ENCODE measurements at places on chromosomes 16 and 17.
A peak's percentile ranks its signal among the peaks of the same experiment; 100 is the strongest.

- DNase-seq, result no peak
Measured at GRCh38 chr16:50902457-50902856, 160.6 kb downstream of the CYLD start.

DNA sequence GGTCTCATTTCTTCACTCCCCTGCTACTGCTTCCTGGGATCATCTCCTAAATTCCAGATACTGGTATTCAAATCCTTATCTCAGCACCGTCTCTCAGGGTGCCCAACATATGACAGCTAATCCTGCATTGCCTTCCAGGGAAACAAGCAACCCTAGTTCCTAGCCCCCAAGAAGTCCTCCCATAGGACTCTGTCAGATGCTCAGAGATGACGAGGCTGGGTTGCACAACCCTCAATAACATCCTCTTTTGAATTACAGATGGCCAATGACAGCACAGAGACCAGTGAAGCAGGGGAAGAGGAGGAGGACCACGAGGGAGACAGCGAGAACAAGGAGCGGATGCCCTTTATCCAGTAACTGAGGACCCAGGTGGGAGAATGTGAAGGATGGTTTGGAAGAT, 45.0 kb upstream of the CLEC3A start:
- DNase-seq, result no peak

GRCh38 chr17:43907425-43907981, at the start of gene MPP2:
MPP2 (minus strand) TSS chr17:43907536; CDS start chr17:43904460, 3,076 bp downstream.
- peak; percentile 72 for DNase-seq

GRCh38 chr17:72764632-72765041, 327.9 kb downstream of the SLC39A11 start:
- no peak for DNase-seq

DNA sequence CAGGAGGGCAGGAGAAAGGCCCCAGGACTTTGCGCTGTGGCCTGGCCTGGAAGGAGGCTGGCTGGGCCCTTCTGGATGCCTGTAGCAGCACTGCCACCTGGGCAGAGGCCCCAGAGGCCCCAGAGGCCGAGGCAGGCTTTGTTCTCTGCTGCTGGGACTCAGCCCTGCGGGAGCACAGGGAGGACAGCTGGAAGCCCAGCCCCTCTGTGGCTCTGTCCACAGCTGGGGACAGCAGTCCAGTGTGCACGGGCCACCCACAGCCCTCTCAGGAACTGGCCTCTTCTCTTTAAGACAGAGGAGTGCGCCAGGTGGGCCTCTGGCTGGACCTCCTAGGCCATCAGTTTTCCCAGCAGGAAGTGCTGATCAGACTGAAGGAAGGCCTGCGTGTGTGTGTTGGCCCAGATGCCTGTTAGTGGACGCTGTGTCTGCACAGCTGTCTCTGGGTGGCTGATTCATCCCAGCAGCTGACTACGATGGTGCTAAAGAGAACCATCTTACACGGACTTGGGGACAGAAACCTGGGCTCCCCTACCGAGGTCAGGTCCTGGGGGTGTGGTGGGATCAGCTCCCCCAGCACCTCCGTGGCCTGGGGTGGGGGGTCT, 26.9 kb upstream of the ZNF750 start:
- no peak for DNase-seq

- peak; percentile 25 for DNase-seq
Measured at GRCh38 chr17:5644065-5644464, 59.8 kb upstream of the NLRP1 start.

DNA sequence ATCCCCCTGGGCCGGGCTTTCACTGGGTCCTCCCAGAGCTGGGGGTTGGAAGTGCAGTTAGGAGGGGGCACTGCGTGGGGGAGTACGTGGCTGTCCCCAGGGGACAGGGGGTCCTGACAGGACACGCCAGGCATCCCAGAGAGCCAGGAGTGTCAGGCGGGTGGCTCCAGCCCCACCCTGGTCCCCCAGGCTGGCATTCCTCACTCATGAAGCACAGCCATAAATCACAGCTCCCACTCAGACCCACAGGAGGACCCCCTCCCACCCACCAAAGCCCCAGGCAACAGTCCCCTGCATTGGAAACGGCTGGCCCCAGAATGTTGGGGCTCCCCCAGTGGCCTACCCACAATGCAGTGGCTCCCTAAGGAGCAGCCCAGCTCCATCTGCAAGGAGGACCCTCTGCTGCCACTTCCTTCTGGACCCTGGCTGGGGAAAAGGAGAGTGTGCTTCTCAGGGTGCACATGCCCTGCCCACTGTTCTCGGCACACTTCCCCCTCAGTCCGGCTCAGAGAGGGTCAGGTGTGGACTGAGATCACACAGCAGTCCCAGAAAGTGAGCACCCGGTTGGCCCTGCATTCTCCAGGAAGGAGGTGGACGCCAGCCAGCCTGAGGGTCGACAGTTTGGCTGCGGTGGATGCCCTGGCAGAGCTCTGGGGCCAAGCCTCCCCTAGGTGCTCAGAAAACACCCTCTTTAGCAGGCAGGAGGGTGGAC, 7.3 kb upstream of the FOXN1 start:
- DNase-seq, result no peak

DNA sequence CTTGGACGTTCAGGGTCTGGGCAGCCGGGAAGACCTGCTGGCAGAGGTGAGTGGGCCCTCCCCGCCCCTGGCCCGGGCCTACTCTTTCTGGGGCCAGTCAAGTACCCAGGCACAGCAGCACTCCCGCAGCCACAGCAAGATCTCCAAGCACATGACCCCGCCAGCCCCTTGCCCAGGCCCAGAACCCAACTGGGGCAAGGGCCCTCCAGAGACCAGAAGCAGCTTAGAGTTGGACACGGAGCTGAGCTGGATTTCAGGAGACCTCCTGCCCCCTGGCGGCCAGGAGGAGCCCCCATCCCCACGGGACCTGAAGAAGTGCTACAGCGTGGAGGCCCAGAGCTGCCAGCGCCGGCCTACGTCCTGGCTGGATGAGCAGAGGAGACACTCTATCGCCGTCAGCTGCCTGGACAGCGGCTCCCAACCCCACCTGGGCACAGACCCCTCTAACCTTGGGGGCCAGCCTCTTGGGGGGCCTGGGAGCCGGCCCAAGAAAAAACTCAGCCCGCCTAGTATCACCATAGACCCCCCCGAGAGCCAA, 8.6 kb upstream of the ABCC3 start:
- peak; percentile 28 for DNase-seq

DNA sequence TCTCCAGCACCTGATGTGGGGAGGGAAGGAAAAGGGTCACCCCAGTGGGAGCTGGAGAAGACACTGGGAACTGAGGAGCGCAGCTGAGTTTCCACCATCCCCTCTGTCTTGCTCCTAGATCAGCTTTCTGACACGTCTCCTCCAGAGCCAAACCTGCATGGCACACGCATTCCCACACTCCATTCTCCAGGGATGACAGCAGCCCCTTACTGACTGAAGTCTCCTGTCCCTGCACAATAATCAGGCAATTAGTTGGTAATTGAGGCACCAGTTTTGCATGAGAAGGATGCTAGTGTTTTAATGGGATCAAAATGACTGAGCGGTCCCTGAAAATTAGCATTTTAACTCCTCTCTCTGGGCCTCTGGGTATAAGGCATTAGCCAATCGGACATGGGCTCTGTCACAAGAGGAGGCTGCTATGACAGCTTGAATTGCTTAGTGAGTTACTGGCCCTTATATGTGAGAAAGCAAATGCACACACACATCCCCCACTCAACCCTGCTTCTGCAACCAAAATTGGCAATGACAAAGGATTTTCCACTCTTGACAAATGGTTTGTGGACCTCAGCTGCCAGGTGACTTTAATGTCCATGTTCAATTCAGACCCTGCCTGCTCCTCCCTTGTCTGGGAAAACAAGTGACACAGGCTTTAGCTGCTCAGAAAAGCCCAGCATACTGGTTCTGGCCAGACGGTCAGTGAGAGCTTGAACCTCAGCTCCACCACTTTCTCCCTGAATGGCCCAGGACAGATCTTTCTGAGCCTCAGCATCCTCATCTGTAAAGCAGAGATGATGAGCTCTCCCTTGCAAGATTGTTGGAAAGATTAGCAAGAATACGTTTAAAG, 57.2 kb upstream of the SREBF1 start:
- DNase-seq, result no peak

DNA sequence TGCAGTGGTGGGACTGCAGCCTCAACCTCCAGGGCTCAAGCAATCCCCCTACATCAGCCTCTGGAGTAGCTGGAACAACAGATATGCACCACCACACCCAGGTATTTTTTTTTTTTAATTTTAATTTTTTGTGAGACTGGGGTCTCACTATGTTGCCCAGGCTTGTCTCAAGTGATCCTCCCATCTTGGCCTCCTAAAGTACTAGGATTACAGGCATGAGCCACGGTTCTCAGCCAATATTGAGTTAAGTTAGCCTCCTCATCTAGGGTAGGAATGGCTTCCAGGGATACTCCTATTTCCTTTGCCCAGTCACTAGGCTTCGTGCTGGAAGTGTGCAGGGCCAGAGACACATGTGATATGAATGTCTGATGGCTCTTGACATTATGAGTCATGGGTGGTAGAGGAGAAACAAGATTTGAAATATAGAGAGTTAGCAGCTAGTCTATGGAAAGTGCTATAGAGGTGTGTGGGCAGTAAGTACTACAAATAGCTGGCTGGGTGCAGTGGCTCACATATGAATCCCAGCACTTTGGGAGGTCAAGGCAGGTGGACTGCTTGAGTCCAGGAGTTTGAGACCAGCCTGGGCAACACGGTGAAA, 8.0 kb upstream of the HES7 start:
- no peak for DNase-seq

- DNase-seq, result no peak
Measured at GRCh38 chr17:40363111-40363827, 1.3 kb downstream of the GJD3 start.

GRCh38 chr16:10761373-10761772, 17.7 kb downstream of the NUBP1 start:
- no peak for DNase-seq

DNA sequence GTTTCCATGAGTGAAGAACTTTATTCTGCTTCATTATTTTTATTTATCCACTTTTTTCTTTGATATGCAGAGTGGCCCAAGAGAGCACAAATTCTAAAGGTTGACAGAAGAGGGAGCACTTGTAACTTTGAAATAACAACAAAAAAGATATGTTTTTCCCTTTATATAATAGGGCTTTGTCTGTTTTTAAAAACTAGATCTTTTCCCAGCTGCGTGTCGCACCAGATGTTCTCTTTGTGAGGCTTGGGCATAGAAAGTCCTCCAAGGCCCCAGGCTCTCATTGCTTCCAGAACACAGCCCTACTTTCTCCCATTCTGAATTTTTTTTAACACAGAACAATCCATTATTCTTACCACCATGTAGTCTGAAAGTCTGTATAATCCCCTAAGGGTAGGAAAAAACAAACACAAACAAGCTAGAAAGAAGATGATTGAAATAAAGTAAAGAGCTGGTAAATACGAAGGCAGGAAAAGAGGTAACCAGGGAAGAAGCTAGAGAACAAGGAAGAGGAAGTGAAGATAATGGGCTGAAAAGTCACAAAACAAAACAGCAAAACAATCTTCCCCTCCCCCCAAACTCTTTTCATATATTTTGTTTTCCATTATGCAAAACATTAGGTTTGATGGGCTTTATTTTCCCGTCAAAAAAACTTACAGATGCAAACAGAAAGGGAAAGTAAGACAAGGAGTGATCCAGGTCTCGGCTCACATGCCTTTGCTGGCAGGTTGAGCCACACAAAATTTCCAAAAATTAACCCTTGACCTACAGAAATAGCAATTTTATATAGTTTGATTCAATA, 160.4 kb downstream of the ABCA8 start:
- peak; percentile 49 for DNase-seq

DNA sequence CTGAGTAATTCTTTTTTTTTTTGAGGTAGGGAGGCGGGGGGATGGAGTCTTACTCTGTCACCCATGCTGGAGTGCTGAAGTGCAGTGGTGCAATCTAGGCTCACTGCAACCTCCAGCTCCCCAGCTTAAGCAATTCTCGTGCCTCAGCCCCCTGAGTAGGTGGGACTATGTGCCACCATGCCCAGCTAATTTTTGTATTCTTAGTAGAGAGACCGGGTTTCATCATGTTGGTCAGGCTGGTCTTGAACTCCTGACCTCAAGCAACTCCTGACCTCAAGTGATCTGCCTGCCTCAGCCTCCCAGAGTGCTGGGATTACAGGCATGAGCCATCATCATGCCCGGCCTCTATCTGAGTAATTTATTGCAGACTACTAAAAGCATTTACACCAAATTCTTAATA, 19.4 kb downstream of the KPNB1 start:
- DNase-seq, result no peak

DNA sequence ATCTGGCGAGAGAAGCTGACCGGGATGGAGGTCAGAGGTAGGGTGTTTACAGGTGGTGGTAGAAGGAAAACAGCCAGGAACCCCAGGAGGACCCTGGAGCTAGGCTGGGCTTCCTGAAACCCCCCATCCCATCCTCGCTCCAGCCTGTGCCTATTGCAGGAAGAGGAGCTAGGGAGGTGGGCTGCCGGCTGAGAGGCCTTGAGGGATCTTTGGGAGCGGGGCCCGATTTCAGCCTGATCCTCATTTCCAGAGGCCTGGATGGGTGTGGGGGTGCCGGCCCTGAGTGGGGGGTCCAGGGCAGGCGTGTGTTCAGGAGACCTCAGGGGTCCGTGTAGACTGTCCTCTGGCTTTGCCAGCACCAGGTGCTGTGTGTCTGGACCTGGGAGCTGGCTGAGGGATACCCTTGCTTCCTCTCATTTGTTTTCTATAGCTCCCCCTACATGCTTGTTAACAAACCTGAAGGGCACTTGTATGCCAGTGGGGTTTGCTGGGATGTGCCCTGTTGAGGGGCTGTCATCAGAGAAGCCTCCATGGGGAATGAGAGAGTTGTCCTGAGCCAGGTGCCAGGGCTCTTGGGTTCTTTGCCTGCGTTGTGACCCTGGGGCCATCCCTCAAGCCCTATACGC, 18.9 kb upstream of the RAP1GAP2 start:
- no peak for DNase-seq

DNA sequence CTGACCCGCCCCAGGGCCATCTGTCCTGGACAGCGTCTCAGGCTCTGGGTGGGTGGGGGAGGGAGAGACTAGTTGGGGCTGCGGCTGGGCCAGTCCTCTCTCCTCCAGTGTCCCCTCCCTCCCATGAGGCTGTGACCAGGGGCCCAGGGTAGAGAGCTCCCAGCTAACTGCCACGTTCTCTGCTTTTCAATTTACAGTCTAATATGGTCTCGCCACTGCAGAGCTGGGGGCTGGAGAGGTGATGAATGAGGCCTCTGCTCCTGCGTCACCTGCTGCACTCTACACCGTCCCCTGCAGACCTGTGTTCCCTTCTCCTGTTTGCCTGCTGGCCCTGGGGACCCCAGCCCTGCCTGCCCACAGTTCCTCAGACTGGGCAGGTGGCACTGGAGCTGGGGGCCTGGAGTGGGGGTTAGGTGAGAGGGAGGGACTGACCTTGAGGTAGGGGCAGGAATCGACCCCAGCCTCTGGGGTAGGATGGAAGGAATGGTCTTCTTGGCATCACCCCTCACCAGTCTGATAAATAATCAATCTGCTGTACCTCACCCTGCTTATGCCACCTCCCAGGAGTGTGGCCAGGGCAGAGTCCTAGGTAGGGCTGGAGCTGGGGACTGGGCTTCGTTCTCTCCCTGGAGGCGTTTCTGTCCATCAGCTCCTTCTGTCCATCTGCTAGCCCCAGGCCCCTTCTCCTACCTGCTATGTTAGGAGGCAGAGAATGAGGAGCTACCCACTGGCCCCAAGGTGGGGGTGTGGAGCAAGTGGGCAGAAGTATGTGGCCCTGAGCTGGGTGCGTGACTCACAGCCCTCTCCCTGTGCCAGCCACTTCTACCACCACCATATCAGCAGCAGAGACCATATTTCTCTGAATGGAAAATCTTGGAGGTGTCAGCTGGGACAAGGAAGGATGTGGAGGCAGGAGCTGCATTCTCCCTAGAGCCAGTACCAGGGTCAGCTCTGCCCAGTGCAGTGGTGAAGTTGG, 12.9 kb downstream of the SEZ6 start:
- no peak for DNase-seq

GRCh38 chr17:52283872-52284271, 125.4 kb upstream of the CA10 start:
- DNase-seq, result no peak
